Aorta (tissue), 5 donors: ENCODE measurements at places on chromosomes 1 and 21. TPM values are rescaled to one million over a fixed set of nuclear protein-coding genes. Genes with fewer than 3 reads are reported as not detected.

The CELA2B gene
- total RNA-seq, result 0.57 TPM

DNA sequence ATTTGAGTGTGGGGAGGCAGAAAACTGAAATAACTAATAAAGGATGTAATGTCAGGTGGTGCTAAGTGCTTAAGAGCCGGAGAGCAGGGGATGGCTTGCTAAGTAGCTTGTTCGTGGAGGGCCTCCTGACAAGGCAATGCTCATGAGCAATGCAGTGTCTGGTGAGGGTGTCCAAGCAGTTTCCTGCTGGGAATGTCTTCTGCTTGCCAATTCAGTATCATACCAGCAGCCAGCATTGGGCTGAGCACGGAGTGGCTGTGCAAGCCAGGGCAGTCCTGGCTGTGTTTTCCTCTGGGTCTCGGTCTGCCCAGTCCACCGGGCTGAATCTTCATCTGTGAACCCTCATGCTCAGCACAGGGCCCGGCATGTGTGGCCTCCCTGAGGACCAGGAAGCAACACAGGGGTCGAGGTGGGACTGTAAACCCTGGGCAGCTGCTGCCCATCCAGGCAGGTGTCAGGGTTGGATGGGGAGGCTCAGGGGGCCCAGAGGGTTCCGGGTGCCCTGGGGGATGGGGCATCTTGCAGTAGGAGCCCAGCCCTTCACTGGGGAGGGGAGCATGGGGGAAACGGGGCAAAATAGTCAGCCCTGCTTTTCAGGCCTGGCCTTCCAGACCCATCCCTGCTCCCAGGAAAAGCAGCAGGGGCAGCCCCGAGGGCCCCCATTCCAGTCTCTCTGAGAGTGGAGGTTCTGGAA is 27.5 kb downstream of the EDN2 start:
- DNase-seq, result no peak
- no peaks in the 10 kb centered on the region for H3K36me3 ChIP-seq
- no peak overlapping the region for H3K27ac ChIP-seq
- H3K4me3 ChIP-seq, result no peak overlapping the region
- H3K27me3 ChIP-seq, result no peaks in the 10 kb centered on the region

The MAB21L3 gene
- not detected for total RNA-seq

- H3K27me3 ChIP-seq, result no peaks in the 10 kb centered on the region
- no peak overlapping the region for H3K27ac ChIP-seq
- H3K36me3 ChIP-seq, result no peaks in the 10 kb centered on the region
- H3K4me3 ChIP-seq, result no peak overlapping the region
- no peaks in the 10 kb centered on the region for H3K4me1 ChIP-seq
Measured at GRCh38 chr1:15283526-15283925, 36.5 kb downstream of the FHAD1 start.

DNA sequence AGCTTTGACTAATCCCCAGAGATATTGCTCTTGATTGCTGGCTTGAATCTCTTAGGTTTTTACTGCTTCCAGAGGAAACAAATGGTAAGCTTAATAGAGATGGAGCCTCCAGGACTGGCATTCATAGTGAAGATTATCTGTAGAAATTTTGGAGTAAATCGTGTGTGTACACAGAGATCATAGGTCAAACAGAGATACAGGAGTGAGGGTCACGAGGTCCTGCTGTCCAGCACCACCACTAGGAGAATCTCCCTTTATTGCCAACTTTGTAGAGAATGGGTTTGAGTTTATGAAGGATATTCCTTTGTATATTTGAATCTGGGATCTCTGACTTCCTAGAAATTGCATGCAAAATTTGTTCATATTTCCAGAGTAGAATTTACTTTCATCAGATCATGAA is 7.8 kb upstream of the SERBP1 start:
- H3K4me3 ChIP-seq, result no peak overlapping the region
- H3K4me1 ChIP-seq, result no peaks in the 10 kb centered on the region
- no peak overlapping the region for H3K27ac ChIP-seq
- H3K27me3 ChIP-seq, result no peaks in the 10 kb centered on the region

The CFHR5 gene
- total RNA-seq, result not detected

DNA sequence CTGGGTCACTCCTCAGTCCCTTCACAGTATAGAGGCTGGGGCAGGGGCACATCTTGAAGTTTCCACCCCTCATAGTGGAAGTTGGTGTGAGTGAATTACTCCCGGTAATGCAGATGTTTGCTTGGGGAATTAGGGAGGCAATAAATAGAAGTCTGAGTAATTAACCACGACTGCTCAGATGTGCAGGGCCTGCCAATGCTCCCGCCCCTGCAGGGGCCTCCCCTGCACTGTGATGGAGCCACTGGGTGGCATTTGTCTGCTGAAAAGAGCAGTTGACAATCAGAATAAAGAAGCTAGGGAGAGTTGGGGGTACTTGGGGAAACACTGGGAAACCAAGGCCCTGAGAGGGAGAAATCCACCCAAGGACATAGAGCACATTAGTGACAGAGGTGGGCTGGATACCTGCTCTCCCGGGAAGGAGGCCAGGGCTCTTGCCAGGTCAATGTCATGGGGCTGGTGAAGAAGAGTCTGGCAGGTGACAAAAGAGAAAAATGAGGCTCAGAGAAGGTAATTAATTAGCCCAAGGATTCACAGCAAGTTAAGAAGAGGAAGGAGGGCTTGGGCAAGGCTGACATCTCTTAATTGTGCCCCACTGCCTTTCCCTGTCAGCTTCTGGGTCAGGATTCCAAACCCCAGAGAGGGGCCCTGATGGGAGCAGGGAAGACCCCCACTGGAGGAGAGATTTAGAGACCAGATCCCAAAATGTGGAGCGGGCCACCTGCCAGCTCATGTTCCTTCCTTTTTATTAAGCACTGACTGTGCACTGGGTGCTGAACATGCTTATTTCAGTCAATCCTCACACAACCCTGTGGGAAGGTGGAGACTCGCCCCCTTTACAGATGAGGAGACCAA is 436.2 kb downstream of the MATN1 start:
- no peak for DNase-seq
- no peak overlapping the region for H3K4me3 ChIP-seq
- H3K4me1 ChIP-seq, result no peaks in the 10 kb centered on the region
- no peaks in the 10 kb centered on the region for H3K36me3 ChIP-seq
- H3K27ac ChIP-seq, result no peak overlapping the region

The TRMT13 gene
- 11.7 TPM for total RNA-seq

The RHD gene
- not detected for total RNA-seq

The CDCA8 gene
- total RNA-seq, result 0.71 TPM

The PTPN14 gene
- 48.3 TPM for total RNA-seq

DNA sequence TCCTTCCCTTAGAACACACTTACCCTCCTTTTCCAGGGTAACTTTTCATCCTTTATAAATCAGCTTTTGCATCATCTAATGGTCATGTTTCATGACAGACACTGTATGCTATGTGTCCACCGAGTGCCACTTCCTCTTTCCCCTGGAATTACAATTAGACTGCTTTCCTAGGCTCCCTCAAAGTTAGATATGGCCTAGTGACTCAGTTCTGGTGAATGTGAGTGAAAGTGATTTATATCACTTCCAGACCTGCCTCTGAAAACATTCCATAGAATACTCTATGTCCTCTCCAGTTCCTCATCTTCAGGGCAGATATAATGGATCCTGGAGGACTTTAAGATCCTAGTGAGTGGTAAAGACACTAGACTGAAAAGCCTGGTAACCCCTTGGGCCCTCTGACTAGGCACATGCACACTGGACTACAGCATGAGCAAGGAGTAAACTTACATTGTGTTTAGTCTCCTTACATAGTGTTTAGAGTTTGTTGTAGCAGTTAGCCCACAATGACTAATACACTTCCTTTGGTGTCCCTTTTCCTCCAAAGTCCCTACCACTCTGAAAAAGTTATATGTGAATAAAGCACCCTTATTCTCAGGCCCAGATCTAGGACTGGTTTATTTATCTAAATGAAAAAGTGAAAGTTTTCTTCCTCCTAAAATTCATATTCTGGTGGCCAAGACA is 59.3 kb downstream of the GPR88 start:
- DNase-seq, result no peak
- no peaks in the 10 kb centered on the region for H3K36me3 ChIP-seq

- no peak overlapping the region for H3K27ac ChIP-seq
- DNase-seq, result no peak
- no peaks in the 10 kb centered on the region for H3K36me3 ChIP-seq
- no peak overlapping the region for H3K4me3 ChIP-seq
- no peaks in the 10 kb centered on the region for H3K4me1 ChIP-seq
Measured at GRCh38 chr21:34640858-34641257, 25.9 kb upstream of the RCAN1 start.

GRCh38 chr1:65254320-65255034 is 54.9 kb upstream of the DNAJC6 start:
- H3K4me3 ChIP-seq, result peak overlapping the region; percentile 65
- no peak overlapping the region for H3K27ac ChIP-seq
- no peaks in the 10 kb centered on the region for H3K27me3 ChIP-seq

The PCBP3 gene
- 7.0 TPM for total RNA-seq

- no peak overlapping the region for H3K4me3 ChIP-seq
- H3K27ac ChIP-seq, result no peak overlapping the region
- no peaks in the 10 kb centered on the region for H3K4me1 ChIP-seq
- DNase-seq, result no peak
- no peaks in the 10 kb centered on the region for H3K36me3 ChIP-seq
Measured at GRCh38 chr1:210652329-210652954, 323.7 kb downstream of the HHAT start.

The SPRR2B gene
- not detected for total RNA-seq

- no peaks in the 10 kb centered on the region for H3K27me3 ChIP-seq
Measured at GRCh38 chr1:81574408-81574807, 226.3 kb upstream of the ADGRL2 start.

GRCh38 chr1:121483961-121484424 is 299.2 kb downstream of the SRGAP2C start:
- H3K27me3 ChIP-seq, result no peaks in the 10 kb centered on the region
- H3K4me3 ChIP-seq, result no peak overlapping the region

- no peaks in the 10 kb centered on the region for H3K27me3 ChIP-seq
- no peak overlapping the region for H3K4me3 ChIP-seq
- H3K27ac ChIP-seq, result no peak overlapping the region
- no peak for DNase-seq
- H3K36me3 ChIP-seq, result no peaks in the 10 kb centered on the region
- H3K4me1 ChIP-seq, result no peaks in the 10 kb centered on the region
Measured at GRCh38 chr1:157183870-157184269, 45.7 kb upstream of the ETV3 start.

GRCh38 chr1:174242856-174243255 is 83.5 kb downstream of the RABGAP1L start:
- H3K27ac ChIP-seq, result no peak overlapping the region
- no peak for DNase-seq
- no peaks in the 10 kb centered on the region for H3K36me3 ChIP-seq
- no peaks in the 10 kb centered on the region for H3K4me1 ChIP-seq
- H3K27me3 ChIP-seq, result no peaks in the 10 kb centered on the region

DNA sequence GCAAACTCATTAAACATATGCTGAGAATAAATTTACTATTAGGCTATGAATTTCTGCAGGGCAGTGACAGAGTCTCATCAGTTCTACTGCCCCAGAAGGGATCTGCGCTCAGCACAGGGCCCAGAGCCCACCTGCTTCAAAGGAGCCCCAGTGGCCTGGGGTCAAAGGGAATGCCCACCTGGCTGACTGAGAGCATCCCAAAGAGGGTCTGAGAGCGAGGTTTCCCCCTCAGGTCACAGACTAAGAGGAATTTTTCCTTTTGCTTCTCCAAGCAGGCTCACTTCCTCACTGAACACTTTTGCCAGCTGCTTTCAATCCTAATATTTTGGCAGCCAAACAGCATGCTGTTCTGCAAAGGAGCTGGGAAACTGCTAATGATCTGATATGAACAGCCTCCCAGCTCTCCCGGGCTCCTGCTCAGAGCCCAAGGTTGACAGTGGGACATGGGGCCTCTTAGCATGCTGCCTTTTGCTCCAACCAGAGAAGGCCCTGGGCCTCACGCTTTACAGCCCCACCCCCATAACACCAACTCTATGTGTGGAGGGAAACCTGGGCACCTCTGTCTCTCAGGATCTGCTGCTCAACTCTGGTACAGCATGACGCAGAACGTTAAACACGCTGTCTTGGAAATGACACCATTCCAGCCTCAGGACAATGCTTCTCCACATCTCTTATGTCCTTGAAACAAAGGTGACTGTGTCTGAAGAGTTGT is 70.7 kb upstream of the SYT6 start:
- no peak overlapping the region for H3K27ac ChIP-seq
- no peaks in the 10 kb centered on the region for H3K4me1 ChIP-seq
- DNase-seq, result no peak
- no peaks in the 10 kb centered on the region for H3K27me3 ChIP-seq

- H3K27me3 ChIP-seq, result no peaks in the 10 kb centered on the region
- no peak overlapping the region for H3K4me3 ChIP-seq
- no peak overlapping the region for H3K27ac ChIP-seq
- H3K4me1 ChIP-seq, result peaks cover 4% of the 10 kb centered on the region
- no peaks in the 10 kb centered on the region for H3K36me3 ChIP-seq
Measured at GRCh38 chr1:58883888-58884482, 100.1 kb upstream of the JUN start.

The PTGFR gene
- 44.3 TPM for total RNA-seq

DNA sequence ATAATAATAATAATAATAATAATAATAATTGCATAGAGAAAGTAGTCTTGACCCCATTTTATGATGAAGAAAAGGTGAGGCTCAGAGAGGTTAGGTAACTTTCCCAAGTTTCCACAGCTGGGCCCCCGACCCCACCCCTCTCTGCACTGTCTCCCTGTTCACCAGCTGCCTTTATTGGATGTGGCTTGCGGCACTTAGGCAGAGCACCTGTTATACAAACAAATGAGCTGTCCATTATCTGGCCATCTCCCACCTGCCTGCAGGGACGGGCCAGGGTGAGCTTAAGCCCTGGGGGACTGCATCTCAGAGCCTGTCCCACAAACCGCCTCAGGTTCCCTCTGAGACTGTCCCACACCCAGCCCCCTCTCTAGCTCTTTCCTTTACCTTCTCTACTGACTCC is 10.1 kb upstream of the EFNA1 start:
- H3K27ac ChIP-seq, result no peak overlapping the region
- H3K4me3 ChIP-seq, result no peak overlapping the region
- no peak for DNase-seq

DNA sequence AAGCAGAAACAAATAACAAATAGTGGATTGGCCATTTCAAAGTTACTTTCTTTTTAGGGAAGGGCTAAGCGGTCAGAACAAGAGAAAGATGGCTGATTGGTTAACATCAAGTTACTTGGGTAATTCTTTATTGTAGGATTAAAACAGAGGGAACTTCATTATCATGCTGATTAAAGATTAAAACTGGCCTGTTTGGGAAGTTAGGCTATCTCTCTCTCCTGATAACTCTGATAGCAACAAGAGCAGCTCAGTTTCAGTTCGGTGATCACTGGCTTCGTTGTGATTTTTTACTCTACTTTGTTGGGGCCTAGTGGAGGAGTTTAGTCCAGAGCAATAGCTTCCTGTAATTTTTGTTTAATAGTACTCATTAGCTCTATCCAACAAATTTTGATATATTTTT is 20.5 kb upstream of the COP1 start:
- DNase-seq, result no peak
- no peaks in the 10 kb centered on the region for H3K27me3 ChIP-seq

DNA sequence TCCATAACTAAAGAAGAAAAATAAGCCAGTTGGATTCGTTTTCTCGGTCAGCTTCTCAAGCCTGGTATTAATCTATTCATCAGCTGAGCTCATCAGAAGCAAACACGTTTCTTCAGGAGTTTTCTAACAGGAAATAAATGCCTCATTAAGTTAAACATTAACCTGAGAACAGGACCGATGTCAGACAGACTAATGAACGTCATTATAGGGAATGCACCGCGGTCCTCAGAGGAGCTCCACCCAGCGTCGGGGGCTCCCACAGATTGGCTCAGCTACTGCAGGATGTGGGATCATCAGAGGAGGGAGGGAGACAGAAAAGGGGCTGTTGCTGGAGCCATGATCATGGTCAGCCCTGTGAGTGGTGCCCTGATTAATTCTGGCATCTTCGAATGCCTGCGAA is 615.4 kb downstream of the PTPRU start:
- H3K27ac ChIP-seq, result no peak overlapping the region
- no peaks in the 10 kb centered on the region for H3K4me1 ChIP-seq
- H3K4me3 ChIP-seq, result no peak overlapping the region
